ENCODE measurements at places on chromosomes 5 and 9.
A peak's percentile ranks its signal among the peaks of the same experiment; 100 is the strongest.

DNA sequence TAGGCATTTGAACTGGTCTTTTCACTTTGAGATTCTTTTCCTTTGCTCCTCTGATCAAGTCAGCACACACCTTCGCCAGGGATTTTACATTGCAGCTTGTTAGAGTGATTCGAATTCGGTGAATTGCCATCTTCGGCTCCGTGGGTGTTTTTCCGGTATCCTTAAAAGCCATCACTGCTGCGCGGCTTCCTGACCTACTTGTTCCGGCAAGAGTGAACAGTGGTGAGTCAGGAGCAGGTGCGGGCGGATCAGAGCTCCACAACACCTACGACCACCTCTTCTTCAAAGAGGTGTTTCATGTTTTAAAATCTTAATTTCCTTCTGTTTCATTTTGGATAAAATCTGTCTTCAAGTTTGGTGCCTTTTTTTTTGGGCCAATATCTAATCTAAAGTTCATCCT lies 134.6 kb downstream of the TMC1 start:
- no peak for DNase-seq

DNA sequence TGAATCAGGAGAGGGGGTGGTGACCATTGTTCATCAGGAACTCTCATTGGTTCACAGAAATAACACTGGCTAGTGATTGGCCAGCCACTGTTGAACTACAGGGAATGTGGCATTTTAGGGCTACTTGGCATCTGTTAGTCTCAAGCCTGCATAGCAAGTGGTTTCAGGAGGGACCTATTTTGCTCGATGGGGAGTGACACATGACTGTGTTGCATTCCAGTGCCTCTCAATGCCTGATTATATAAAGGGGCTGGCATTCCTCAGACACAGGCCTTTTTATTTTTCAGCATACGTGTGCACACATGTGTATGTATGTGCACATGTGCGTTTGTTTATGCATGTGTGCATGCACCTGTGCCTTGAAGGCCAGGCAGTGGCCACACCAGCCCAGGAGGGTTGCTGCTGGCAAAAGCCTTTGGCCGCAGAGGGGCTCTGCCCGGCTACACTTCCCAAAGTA lies 23.2 kb downstream of the FGD3 start:
- peak; percentile 78 for DNase-seq

- no peak for DNase-seq
Observed at GRCh38 chr5:11429254-11429653, 475.0 kb downstream of the CTNND2 start.

GRCh38 chr5:147760086-147760875 lies 22.2 kb downstream of the JAKMIP2 start:
- DNase-seq, result no peak

- DNase-seq, result peak; percentile 16
Observed at GRCh38 chr5:131328536-131329285, 64.9 kb downstream of the CDC42SE2 start.

- peak; percentile 97 for DNase-seq
Observed at GRCh38 chr9:35664531-35665470, at the start of gene ARHGEF39. ARHGEF39 (minus strand) TSS chr9:35665195; CDS start chr9:35665169, 26 bp downstream.

- no peak for DNase-seq
Observed at GRCh38 chr5:14850419-14851049, 21.0 kb downstream of the ANKH start.

DNA sequence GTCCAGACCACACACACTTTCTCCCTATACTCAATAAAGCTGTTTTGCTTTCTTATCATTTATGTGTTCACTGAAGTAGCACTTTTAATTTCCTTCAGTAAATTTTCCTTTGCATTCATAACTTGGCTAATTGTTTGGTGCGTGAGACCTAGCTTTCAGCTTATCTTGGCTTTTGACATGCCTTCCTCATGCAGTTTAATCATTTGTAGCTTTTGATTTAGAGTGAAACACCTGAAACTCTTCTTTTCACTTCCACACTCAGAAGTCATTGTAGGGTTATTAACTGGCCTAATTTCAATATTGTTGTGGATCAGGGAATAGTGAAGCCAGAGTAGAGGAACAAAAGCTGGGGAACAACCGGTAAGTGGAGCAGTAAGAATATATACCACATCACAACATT lies 114.7 kb downstream of the ST8SIA4 start:
- DNase-seq, result no peak

GRCh38 chr5:15522187-15522520 lies 22.2 kb downstream of the FBXL7 start:
- no peak for DNase-seq

DNA sequence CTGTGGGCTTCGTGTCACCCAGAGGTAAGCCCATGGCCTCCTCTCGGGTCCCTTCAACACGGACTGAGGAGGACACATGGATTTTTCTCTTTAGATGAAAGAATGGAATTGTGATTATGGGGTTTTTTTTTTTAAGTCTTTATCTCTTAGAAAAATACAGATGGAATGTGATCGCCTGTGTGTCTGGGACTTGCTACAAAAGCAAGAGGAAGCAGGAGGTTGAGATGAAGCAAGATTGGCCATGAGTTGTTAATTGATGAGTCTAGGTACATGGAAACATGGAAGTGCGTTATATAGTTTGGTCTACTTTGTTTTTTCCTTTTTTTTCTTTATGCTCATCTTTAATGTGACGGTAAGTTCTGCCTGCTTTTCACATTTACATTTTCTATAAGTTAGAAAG lies 14.6 kb downstream of the USP20 start:
- DNase-seq, result no peak

- DNase-seq, result no peak
Observed at GRCh38 chr5:13653709-13654108, 290.8 kb downstream of the DNAH5 start.

GRCh38 chr9:114621975-114622609 lies 11.0 kb downstream of the TMEM268 start:
- DNase-seq, result peak; percentile 9

GRCh38 chr5:69364414-69364813 lies 4.9 kb downstream of the AK6 start:
- DNase-seq, result peak; percentile 4

DNA sequence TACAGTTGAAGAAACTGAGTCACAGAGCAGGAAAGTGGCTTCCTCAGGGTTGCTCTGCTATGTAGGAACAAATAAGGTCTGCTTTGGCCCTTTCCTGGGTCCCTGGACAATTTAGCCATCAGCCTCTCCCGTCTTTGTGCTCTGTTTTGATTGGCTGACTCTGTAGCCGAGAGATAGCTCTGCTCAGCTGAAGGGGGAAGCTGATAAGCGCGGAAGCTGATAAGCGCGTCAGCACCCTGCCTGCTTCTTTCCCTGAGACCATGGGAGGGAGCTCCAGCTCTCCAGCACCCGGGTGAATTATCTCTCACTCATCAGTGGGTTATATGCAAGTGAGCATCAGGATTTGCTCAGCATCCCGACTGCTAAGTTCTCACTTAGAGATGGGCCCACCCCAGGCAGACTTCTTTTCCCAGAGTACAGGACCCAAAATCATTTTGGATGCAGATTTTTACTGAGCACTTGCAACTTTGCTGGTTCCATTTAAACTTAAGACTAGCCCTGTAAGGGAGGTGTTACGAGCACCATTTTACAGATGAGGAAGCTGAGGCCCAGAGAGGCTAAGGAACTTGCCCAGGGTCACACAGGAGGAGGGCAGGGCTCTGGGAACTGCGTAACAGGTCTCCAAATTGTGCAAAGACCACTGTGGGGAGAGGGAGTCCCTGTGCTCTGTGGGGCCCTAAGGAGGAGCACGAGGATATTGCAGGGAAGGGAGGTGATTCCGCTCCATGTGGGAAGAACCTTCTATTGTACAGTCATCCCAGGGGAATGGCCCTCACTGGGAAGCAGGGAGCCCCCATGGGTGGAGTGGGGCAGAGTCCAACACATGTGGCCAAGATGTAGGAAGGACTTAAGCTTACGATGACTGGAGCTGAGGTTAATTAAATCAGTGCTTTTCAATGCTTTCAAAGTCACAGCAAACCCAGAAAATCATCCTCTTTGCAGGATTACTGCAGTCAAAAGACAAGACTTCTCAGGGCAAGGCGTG lies 83.7 kb upstream of the ORM1 start:
- no peak for DNase-seq

DNA sequence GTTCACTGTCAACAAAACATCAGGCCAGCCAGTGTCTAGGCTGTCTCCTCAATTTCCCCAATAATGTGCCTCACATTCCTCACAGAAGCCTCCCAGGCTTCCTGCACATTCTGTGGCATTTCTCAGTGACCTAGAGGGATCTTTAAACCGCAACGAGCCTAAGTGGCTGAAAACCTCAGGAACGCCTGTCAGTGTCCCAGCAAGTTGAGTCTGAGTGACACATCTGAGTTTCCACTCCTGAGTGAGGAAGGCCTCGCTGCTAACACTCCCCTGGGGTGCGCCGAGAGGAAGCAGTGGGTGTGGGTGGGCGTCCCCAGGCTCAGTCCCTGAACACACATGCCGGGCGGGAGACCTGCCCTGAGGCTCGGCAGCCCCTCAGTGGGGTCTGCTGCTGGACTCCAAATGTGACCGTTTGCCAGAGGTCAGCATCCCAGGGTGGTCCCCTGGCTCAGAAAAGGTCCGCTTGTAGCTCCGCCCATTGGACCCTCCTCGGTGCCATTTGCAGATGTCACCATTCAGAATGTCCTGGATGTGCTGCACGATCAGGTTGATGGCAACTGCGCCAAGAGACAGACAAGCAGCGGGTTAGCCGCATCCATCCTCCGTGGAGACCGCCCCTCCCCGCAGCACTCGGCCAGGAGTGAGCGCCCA lies 6.3 kb downstream of the UCK1 start:
- no peak for DNase-seq

DNA sequence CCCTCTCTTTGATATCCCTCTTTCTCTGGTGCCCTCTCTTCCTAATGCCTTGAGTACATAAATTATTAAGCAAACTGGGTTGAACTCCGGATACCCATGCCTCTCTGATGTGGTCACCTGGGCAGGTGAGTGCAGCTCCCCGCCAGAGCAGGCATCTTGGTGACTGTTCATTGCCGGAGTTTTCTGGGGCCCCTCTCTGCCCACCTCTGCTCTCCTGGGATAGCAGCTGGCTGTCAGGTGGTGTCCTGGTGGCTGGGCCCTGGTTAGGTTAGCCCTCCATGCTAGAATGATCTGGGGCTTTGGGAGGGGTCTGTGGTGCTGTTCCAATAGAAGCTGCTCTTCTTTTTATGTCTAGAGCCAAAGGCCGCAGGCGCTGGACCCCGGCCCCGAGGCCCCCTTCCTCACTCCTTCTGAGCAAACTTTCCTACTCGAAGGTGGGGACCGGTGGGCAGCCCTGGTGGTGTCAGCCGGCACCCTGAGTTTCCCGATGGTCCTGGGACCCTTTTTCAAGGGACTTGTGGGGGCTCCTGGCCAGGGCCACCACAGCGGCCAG lies 4.9 kb upstream of the SCGB3A1 start:
- DNase-seq, result no peak

- DNase-seq, result no peak
Observed at GRCh38 chr5:176736931-176737745, 73.2 kb upstream of the UNC5A start.

Measured in urothelium cell line (cell line).